ENCODE measurements at places on chromosomes 5 and 9. TPM values are rescaled to one million over a fixed set of nuclear protein-coding genes. Genes with fewer than 3 reads are reported as not detected.

DMRT3 gene
- total RNA-seq, result not detected

- no peak for DNase-seq
Observed at GRCh38 chr5:11010429-11011210, 249.6 kb upstream of the DAP start.

- DNase-seq, result no peak
Observed at GRCh38 chr9:71791875-71792274, 23.6 kb upstream of the CEMIP2 start.

DNA sequence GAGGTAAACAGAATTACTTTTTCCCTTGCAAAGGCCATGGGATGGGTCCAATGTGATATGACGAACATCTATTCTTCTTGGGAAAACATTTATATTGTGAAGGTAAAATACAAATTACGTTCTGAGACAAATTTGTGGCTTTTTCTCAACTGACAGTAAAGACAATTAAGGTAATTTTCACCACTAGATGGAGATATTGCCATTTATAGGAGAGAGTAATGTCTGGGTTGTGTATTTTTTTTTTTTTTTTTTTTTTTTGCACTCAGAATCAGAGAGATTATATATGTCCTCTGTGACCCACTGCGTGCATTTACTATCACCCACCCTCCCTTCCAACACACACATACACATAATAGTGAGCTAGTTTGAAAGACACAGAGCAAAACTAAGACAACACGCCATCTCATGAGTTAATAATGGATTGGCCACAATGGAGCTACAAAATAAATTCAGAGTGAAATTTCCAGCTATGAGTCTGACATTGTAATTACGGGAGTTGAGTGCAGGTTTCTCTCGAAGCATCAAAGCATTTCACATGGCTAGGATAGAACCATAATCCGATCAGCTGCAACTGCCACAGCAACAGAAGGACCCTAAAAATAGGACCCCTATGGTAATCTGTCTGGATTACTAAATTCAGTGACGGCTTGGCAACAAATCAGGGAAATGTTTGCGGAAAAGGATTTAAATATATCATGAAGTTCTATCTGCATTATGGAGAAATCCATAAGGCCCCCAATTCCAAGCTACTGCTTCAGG lies 49.2 kb downstream of the ANXA1 start:
- DNase-seq, result peak; percentile 39

- DNase-seq, result no peak
Observed at GRCh38 chr9:89225587-89225986, 47.0 kb upstream of the SHC3 start.

GRCh38 chr5:162496100-162496808 lies 428.7 kb downstream of the GABRG2 start:
- no peak for DNase-seq

NMUR2 gene
- not detected for total RNA-seq

DNA sequence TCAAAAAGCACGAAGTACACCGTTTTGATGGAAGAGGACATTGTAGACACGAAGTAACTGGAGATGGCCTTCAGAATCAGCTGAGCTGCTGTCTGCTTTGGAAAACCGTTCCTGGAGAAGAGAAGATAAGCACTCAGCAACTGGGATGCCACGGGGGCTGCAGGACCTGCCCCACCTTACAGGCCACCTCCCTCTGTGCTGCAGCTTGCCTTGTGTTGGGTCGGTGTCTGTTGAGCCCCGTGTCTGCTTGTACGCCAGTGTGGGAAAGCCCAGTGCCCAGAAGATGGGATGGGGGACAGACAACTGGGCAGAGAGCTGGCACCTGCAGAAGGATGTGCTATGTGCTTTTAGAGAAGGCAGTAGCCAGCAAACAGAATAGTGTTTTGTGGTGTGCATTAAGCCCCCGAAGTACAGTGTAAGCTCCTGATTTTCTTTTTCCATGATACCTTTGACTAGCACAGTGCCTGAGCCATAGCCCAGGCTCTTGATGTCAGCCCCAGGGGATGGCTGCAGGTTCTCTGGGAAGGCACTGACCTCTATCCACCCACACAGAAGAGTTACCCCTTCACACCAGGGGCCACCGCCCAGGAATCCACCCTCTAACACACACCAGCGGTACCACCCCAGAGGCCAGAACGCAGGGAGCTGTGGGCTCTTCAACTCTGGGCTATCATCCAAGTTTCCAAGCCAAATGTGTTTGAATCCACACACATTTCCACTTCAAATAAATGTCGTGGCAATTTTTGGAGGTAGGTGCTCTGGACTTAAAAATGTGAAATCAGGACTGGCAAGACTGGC lies 63.8 kb downstream of the MACROH2A1 start:
- no peak for DNase-seq

DNA sequence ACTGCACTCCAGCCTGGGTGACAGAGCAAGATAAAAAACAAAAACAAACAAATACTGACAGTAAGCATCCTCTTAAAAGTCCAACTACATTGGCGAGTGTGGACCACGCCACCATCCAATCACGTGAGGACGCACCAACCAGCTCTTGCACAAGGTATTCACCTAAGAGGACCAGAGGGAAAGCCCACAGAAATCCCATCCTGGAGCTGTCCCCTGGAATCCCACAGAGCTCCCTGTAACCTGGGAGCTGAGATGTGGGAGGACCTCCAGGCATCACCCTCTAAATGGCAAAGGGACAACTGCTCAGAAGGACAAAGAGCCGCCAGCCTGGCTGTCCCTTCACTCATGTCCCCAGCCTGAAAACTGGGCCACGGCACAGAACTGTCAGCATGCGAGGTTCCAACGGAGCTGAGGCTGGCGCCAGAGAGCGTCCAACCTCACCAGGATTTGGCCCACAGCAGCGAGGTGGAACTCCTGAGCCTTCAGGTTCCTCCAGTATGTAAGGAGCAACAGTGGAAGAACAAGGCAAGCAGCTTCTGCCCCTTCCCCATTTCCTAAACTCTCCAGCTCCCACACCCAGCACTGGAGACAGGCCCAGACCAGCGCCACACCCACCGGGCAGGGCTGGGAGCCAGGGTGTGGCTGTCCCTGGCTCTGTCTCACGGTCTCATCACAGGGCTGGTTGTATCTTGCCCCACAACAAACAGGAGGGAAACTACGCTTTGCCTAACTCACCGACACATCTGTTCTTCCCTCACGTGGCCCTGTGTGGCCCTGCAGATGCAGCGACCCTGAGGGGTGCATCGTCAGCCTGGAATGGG lies 15.2 kb downstream of the IPPK start:
- DNase-seq, result no peak

DNA sequence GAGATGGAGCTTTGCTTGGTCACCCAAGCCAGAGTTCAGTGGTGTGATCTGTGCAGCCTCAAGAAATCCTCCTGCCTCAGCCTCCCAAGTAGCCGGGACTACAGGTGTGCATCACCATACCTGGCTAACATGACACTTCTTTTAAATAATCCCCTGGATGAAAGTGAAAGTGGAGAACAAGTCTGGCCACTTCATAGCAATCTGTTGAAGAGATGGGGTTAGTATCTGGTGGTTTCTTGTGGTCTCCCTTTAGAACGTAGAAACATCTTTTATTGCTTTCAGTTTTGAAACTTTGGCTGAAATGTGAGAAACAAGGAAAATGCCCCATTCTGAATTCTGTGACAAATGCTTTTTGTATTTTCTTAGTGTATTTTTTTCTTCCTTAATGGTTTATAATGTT lies 452.5 kb upstream of the RIOK2 start:
- no peak for DNase-seq

DNA sequence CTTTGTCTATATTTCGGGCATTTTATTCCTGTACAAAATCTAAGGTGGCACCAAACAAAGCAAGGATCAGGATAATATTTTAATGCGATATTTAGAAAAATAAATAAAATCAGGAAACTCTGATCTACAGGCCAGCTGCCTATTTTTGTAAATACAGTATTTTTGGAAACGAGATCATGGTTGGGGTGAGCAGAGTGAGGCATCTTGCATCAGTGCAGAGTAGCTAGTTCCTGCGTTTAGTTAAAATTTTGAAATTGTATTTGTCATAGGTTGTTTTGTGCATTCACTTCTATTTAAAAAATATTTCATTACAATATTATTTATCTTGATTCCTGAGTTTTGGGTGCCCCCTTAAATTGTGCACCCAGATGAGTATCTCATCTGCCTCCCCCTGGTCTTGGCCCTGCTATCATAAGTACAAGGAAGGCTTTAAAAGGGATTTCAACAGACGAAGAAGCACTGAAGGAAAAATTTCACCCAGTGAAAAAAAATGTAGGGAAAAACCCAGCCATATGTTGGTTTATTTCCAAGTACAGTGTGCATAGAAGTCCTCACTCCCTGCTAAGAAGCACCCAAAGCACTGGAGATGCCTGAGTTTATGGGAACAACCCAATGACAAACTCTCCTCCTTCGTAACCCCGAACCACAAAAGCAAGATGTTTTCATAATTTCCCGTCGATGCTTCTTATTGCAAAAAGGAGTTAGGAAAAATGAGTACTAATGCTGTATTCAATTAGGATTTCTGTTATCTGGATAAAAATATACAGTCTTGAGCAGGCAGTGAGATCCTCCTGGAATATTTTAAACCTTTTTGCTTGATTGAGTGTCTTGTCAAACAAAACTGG lies 304.7 kb upstream of the CLINT1 start:
- no peak for DNase-seq

GRCh38 chr5:143243103-143243502 lies 160.4 kb downstream of the NR3C1 start:
- DNase-seq, result no peak

GRCh38 chr9:132006677-132007370 lies 72.8 kb downstream of the MED27 start:
- DNase-seq, result no peak

CATSPER3 gene
- 0.71 TPM for total RNA-seq

DNA sequence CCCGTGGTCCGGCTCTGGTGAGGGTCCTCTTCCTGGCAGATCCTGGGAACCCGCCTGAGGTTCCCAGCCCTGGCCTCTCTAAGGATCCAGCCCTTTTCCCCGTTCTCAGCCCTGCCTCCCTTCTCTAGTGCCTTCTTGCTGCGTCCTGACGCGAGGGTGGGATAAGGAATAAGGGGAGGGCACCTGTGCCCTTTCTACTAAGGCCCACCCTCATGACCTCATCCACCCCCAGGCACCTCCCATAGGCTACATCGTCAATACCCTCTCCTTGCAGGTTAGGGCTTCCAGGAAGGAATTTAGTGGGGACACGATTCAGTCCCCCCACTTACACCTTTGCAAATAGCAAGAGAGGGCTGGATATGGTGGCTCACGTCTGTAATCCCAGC lies 10.7 kb upstream of the DIPK1B start:
- DNase-seq, result no peak

GRCh38 chr9:27457445-27457844 lies 66.6 kb upstream of the IFNK start:
- DNase-seq, result no peak

SYK gene
- not detected for total RNA-seq

HACD4 gene
- 1.4 TPM for total RNA-seq

- peak; percentile 48 for DNase-seq
Observed at GRCh38 chr9:134165357-134166315, 1.3 kb upstream of the RNU6ATAC start.

ARHGEF28 gene
- total RNA-seq, result 108 TPM

- peak; percentile 41 for DNase-seq
Observed at GRCh38 chr5:96577909-96578308, 84.3 kb upstream of the CAST start.

- peak; percentile 52 for DNase-seq
Observed at GRCh38 chr5:115558388-115558956, 13.9 kb upstream of the FEM1C start.

GRCh38 chr5:75471193-75471592 lies 40.2 kb downstream of the CERT1 start:
- no peak for DNase-seq
